Right cardiac atrium (tissue), 5 donors: ENCODE measurements at places on chromosomes 13 and 19. TPM values are rescaled to one million over a fixed set of nuclear protein-coding genes. Genes with fewer than 3 reads are reported as not detected.
A peak's percentile ranks its signal among the peaks of the same experiment; 100 is the strongest.

- no peak for DNase-seq
Measured at GRCh38 chr19:14414926-14415690, 4.0 kb downstream of the DDX39A start.

LSM4 gene
- total RNA-seq, result 65.7 TPM

GRCh38 chr19:13269348-13269747 lies 119.1 kb downstream of the IER2 start:
- no peak for DNase-seq

DNA sequence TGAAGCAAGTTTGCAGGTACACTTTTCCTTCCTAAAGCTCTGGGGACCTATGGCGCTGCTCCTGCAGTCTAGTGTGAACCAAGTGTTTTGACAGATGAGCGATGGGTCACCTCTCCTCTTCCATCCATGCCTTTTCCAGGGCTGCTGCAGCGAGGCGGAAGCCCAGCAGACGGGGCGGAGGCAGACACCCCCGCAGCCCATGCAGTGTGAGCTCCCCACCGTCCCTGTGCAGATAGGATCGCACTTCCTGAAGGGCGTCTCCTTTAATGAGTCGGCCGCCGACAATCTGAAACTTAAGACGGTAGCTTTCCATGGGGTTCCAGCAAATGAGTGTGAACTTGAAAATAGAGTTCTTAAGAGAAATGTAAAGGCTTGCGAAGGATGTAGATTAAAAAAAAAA lies 37.1 kb upstream of the GPI start:
- DNase-seq, result peak; percentile 80

DNA sequence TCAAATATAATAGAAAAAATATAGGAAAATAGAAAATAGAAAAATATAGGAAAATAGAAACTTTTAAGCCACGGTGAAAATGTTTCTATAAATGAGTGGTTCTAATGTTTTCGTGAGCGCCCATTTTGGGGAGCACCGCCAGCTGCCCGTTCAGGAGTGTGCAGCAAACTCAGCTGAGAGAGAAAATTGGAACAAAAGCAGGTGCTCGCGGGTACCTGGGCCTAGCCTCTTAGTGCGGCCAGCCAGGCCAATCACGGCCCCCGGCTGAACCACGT lies 204 bp upstream of the PDX1 start:
- no peak for DNase-seq

- DNase-seq, result no peak
Measured at GRCh38 chr19:35896643-35897040, 3.7 kb downstream of the NFKBID start.

- no peak for DNase-seq
Measured at GRCh38 chr13:92097337-92097903, 699.0 kb downstream of the GPC5 start.

DNA sequence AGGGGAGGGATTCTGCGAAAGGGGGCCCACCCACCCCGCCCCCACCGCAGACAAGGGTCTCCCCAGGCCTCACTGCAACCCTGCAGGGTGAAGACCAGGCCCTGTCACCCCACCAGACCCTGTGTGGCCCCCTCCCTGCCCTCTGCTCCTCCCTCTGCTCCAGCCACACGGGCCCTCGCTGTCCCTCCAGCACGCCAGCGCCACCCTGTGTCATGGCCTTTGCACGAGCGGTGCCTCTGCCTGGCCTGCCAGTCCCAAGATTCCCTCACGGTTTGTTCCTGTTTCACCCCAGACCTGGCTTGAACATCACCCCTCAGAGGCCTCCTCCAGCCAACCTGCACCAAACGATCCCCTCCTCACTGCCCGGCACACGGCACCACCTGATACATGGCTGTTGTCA lies 27.3 kb downstream of the PIP5K1C start:
- no peak for DNase-seq

PCP2 gene
- not detected for total RNA-seq

DNA sequence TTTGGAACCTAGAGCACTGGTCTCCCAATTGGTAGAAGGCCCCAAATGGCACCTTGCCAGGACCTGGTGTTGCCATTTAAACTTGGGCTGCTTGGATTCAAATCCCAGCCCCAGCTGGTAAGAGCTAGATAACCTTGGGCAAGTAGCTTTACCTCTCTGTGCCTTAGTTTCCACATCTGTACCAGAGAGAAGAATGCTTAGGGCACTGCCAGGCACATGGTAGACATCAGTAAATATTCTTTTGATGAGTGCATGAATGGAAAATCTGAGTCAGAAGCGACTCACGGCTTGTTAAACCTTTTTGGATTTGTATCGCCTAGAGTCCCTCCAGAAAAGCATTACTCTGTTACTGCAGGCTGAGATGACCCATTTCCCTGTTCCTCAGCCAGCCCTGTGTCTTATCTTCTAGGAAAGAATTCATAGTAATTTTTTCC lies 90.9 kb downstream of the SIPA1L3 start:
- DNase-seq, result no peak

KCTD12 gene
- total RNA-seq, result 37.1 TPM

DNA sequence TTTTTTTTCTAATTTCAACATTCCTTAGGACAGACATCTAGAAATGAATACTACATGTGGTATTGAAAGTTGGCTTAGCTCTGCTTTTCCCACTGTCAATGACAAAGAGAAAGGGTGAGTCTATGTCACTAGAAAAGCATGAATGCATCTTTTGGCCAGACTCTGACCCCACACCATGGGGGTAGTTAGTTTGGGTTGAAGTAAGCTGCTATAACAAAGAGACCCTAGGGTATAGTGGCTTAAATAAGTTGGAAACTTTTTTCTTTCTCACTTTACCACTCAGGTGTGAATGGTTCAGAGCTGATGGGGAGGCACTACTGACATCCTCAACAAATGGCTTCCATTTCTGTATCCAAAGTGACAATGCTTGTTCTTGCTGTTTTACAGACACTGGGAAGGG lies 161.5 kb downstream of the DLEU7 start:
- DNase-seq, result no peak

- no peak for DNase-seq
Measured at GRCh38 chr13:37148501-37148900, 43.0 kb upstream of the CSNK1A1L start.

NCR1 gene
- total RNA-seq, result 0.37 TPM

DNA sequence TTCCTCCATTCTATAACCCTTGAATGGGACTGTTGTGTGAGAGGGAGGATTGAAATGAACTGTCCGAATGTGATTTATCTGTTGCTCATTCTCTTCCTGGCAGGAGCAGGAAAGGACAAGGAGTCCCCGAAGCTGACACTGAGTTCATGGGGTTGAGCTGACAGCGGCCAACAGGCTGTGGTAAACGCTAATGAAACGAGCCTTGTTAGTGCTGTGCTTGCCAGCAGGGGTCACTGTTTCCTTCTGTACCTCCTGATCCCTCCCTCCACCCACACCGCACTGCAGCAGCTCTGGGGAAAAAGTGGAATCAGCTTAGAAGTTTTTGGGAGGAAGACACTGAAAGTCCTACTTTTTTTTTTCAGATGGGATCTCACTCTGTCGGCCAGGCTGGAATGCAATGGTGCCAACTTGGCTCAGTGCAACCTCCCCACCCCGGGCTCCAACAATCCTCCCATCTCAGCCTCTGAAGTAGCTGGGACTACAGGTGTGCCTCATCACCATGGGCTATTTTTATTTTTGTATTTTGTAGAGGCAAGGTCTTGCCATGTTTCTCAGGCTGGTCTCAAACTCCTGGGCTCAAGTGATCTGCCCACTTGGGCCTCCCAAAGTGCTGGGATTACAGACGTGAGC lies 6.7 kb upstream of the ZNF761 start:
- peak; percentile 75 for DNase-seq

DNA sequence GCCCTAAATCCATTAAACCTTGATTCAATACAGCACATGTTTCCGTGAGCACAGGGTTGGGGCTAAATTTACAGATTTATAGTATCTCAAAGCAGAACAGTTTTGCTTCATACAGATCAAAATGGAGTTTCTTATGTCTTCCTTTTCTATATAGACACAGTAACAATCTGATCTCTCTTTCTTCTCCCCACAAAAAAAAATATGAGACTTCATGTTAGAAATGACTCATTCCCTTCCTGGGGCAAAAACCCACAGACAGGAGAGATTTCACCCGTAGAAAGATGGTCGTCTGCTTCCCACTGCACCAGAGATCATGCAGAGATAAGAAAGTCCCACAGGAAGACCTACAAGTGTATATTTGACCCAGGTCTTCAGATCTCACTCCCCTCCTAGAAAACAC lies 7.7 kb upstream of the ZNF611 start:
- no peak for DNase-seq

DNA sequence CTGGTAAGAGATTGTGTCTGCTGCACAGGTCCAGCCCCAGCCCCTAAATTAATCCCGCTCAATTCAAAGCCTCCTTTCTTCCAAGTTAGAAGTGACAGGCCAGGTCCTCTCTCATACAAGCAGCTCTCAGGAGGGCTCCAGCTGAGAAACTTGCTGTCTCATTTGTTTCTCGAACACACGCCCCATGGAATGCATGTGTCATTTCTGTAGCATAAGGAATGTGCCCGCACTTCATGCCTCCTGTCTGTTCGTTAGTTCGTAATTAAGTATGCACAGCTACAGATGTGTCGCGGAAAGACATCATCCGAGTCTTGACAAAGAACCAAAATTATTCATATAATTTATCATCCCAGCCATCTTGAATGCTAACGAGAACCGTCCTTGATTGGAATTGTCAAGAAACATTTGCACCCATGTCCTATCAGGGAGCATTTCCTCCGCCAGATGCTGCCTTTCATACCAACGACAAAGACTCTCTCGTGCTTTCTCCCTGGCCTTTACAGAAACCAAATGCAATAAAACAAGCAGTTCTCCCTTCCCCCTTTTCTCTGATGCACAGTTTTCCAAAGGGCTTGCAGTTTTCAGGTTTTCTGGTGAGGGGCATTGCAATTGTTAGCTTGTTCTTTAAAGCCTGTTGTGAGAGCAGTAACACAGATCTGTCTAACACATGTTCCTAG lies 133.5 kb downstream of the UQCRFS1 start:
- no peak for DNase-seq

U2AF2 gene
- total RNA-seq, result 101 TPM

- DNase-seq, result no peak
Measured at GRCh38 chr13:95643936-95644598, 439 bp downstream of the DZIP1 start.

GRCh38 chr19:51139299-51140014 lies 2.6 kb upstream of the SIGLEC7 start:
- no peak for DNase-seq

GRCh38 chr19:17522988-17523872 lies 11.8 kb downstream of the PGLS start:
- peak; percentile 83 for DNase-seq

ZNF552 gene
- 3.3 TPM for total RNA-seq

DNA sequence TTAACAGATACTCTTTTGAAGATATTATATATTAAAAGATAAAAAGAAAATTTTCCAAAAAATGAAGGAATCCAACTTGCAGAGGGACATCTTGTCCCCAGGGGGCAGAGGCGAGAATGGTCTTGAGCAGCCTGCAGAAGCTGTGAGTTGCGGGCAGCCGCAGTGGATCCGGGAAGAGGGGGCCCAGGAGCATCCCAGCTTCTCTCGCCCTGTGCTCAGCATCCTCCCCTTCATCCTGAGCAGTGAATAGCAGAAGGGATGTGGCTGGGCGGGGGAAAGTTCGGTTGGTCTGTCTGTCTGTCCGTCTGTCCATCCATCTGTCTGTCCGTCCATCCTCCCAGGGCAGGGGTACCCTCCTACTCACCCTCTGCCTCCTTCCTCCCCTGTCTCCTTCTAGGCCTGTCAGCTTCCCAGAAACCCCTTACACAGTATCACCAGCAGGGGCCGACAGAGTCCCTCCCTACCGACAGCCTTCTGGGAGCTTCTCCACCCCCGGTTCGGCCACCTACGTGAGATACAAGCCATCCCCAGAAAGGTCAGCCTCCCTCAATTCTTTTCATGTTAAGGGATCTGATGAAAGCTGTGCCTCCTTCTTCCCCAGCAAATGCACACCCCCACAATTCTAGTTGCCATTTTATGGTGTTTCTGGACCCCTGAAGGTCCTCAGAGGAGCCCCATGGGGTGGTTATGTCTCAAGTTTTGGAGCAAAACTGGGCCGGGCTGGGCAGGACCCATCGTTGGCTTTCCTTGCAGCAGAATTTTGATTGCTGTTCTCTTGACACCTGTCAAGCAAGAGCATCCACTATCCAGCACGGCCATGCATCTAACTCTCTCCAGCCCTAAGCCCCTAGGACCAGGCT lies 81.6 kb downstream of the DPF1 start:
- DNase-seq, result peak; percentile 78

NALCN gene
- total RNA-seq, result 14.5 TPM

DNA sequence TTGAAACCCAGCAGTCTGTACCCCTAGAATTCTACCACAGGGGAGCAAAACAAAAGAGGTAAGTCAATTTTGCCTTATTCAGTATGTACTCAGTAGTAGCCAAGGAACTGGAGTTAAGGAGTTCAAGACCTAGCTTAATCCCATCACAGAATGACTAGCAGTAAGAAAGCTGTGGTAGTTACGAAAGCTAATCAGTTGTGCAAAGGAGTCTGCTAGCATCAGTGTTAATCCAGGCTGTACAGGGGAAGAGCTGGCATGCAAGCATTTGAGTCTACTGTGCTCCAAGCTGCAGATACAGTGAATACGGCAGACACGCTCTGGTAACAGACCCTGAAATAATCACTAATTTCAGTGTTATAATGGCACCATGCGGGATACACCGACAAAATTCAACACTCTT lies 4.7 kb downstream of the DNMT1 start:
- no peak for DNase-seq

KLF1 gene
- not detected for total RNA-seq

KLK2 gene
- total RNA-seq, result not detected

DNA sequence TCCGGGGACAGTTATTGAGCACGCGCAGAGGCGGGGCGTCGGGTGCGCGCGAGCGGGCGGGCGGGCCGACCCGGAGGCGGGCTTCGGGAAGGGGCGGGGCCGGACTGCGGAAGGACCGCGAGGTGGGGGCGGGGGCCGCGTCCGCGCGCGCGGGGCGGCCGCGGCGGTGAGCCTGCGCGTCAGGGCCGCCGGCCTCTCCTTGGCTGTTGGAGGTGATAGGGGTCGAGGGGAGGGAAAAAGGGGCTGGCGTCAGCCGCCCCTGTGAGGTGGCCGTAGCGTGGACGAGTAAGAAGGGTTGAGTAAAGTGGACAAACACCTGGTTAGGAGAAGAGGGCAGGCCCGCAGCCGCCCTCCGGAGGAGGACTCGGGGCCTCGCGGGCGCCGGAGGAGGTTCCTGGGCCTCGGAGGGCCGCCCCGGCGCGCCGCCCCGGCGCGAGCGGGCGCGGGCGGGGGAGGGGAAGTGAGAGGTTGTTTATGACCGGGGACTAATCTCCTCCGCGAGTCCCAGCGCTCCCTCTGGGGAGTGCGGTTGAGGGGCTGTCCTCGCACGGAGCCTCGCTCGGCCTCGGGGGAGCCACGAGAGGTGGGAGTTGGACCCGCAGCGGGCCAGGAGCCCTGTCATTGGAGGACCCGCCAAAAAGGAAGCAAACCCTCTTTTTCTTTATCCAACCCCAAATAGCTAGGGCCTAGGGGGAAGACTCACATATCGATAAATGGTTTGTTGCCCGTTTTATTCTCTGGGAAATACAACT lies 547 bp upstream of the INTS6 start:
- peak; percentile 85 for DNase-seq

GRCh38 chr13:72698164-72698563 lies 29.3 kb downstream of the MZT1 start:
- DNase-seq, result no peak

ERVV-1 gene
- not detected for total RNA-seq
